ENCODE measurements at places on chromosomes 4 and X.

DNA sequence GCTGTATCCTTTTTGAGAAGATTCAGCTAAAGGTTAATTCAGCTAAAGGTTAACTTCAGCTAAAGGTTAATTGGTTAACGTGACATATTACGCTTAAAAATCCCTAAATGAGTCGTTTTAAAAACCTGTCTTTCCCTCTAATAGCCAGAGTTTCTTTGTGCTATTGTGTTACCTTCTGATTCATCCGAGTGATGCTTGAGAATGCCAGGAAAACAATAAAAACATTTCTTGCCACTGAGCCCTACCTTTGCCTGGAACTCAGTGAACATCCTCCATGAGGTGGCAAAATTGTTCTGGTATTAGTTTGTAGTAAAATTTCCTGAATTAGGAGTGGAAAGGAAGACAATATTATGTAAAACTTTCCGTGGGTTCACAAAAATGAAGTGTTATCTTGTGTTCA is 13.7 kb upstream of the TMPRSS11E start:
- DNase-seq, result no peak

DNA sequence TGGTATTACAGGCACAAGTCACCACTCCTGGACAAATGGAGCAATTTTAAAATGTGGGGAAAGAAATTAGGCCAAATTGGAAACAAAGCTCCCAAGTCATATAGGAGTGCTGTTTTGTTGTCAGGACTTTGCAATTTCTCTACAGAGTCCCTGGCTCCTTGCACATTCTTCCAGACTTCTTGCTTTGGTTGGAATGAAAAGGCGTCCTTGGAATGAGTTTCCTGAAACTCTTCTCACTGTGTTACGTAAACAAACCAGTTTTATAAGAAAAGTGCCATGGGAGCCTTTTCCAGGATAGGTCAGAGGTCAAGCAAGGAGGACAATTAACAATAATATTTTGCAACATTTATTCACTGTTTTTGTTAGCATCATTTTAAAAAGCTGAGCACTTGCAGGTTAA is 32.4 kb upstream of the KIT start:
- DNase-seq, result no peak

GRCh38 chr4:127134490-127134889 is 498.3 kb upstream of the INTU start:
- DNase-seq, result no peak

DNA sequence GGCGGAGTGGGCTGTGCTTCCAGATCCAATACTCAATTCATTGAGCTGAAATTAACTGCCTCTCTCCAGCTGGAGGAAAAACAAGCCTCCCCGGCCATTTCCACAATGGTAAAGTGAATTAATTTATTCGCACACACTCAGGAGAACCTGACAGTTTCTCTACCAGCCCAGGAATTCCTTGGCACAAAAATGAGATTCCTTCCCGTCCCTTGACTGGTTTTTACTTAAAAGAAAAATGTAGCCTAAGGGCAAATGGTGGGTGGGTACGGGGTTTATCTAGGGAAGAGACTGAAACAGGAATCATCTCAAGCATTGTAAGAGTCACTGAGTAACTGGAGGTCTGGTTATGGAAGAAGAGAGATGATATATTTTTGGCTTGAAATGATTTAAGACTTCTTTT is 102.7 kb downstream of the VCX3A start:
- DNase-seq, result no peak

- DNase-seq, result no peak
Observed at GRCh38 chr4:88360256-88360655, 18.4 kb upstream of the HERC6 start.

DNA sequence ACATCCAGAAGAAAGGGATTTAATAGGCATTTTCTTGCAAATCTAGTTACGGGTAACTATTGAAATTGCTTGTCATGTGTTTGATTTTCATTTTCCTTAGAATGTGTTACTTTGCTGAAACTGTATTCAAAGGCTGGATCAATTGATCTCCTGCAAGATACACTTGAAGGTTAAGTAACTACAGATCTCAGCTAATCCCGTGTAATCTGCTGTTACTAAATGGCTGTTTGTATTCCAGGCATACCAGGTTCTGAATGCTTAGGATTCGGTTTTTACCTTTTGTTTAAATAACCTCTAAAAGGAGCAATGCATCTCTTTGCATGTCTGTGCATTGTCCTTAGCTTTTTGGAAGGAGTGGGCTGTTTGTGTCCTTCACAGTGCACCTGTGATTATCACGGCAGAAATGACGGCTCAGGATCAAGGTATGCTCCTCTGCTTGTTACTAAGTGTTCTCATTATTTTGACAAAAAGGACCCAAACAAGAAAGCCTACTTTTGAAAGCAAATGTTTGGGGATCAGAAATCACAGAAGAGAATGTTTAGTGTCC is at the start of gene LRIT3:
Gene LRIT3, plus strand, starts transcription at position 212 of the 547 bp plus-strand sequence. Its CDS starts 95 bp downstream, at position 307.
- no peak for DNase-seq
